Vagina (tissue), 2 donors: ENCODE measurements at places on chromosomes 3 and 15. TPM values are rescaled to one million over a fixed set of nuclear protein-coding genes. Genes with fewer than 3 reads are reported as not detected.
A peak's percentile ranks its signal among the peaks of the same experiment; 100 is the strongest.

DNA sequence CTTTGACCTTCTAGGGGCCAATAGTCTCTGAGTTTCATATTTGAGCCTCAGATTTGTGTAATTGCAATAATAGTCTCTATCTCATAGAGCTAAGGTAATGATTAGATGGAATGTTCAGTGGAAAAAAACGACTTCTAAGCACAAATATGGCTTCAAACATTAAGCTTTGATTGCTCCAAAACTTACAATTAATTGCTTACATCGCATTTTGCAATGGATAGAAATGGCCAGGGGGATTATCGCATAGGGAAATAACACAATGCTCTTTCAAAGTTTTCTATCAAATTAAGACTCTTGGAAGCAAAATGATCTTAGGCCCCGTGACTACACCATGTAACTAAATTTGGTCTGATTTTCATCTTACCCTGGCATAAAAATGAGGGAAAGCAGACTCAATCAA lies 888.6 kb downstream of the AGBL1 start:
- DNase-seq, result no peak

LRRC15 gene
- total RNA-seq, result not detected

FOXB1 gene
- total RNA-seq, result not detected

- DNase-seq, result no peak
Measured at GRCh38 chr3:113501597-113501996, 13.4 kb downstream of the SPICE1 start.

- no peak for DNase-seq
Measured at GRCh38 chr3:147428326-147428725, 19.2 kb downstream of the ZIC1 start.

DNA sequence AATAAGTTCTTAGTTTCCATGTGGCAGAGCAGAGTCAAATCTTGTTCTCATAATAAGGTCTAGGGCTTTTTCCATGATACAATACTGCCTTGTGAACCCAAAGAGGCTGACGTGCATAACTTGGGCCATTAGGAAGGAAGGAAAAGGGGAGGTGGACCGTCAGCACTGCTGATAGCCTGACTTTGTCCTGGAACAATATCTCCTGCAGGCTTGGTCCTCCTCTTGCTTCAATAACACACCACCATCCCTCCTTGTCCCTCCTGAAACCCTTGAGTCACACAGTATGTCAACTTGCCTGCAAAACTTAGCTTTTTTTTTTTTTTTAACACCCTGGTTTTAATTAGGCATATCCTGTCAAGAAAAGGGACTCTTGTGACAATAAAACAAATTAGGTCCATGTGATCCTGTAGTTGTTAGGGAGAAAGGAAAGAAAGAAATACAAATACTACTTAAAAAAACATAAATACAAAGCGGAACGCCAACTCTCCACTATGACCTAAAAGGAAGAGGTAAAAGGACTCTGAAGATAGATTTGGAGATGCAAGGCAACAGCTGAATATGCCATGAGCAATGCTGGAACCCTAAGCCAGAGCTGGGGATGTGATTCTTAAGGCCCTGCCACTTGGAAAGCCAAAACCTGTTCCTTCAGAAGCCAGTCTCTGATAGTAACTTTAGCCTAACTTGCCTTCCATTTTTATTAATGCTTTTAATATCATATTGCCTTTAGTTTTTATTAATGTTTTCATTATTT lies 67.0 kb downstream of the WWTR1 start:
- DNase-seq, result no peak

DNA sequence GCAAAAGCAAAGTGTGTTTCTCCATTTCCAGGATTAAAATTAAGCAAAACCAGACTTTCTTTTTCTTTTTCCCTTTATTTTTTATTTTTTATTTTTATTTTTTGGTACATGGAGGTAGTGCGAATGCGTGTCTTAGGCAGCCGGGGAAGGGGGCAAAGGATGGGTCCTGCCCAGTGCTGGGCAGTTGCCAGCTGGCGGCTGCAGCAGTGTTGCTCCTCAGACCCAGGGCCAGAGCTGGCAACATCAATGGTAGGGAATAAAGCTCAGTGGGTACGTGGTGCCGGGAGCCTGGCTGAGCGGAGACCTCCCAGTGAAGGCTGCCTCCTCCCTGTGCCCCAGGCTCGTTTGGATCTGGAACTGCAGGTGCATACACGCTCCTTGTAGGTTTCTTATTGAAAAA lies 46.3 kb downstream of the POLR2M start:
- no peak for DNase-seq

TERC gene
- total RNA-seq, result 204 TPM

MORC1 gene
- not detected for total RNA-seq

DNA sequence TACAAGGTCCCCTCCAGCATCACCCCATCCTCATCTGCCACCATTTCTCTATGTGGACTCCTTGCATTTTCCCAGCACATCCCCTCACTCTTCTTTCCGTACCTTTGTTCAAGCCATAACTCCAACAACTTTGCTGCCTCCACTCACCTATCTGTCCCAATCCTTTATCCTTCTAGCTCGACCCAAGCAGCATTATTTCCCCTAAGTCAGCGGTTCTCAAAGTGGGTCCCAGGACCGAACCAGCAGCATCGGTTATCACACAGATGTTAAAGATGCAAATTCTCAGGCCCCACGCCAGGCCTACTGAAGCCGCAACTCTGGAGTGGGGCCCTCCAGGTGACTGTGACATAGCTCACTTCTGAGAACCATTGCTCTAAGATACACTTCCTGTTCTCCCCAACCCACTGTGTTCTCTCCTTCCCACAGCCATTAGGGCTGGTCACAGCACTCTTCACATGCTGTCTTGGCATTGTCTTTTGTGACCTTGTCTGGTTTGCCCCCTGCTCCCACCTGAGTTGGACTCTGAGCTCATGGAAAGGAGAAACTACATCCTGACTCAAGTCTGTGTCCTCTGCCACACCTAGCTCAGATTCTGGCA lies 56.2 kb downstream of the AAGAB start:
- DNase-seq, result no peak

SOX14 gene
- total RNA-seq, result not detected

GRCh38 chr3:120460862-120461261 lies 10.1 kb upstream of the FSTL1 start:
- peak; percentile 65 for DNase-seq

GRCh38 chr3:104132566-104133403 lies 1233.9 kb upstream of the ALCAM start:
- no peak for DNase-seq

DNA sequence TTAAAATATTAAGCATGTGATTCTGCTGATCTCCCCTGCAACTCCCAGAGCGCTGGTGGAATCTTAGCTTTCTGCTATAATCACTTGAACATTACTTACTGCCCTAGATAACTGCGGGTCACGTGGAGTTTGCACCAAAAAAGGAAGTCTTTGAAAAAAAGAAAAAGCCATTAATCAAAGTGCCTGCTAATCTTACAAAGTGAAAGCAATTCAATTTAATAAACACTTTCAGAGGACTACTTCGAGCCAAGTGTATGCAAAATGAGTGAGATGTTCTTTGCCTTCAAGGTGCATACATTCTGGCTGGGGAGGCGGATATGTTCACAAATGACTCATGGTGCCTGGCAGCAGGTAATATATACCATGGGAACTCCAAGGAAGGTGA lies 109.9 kb upstream of the GAP43 start:
- DNase-seq, result no peak

DNA sequence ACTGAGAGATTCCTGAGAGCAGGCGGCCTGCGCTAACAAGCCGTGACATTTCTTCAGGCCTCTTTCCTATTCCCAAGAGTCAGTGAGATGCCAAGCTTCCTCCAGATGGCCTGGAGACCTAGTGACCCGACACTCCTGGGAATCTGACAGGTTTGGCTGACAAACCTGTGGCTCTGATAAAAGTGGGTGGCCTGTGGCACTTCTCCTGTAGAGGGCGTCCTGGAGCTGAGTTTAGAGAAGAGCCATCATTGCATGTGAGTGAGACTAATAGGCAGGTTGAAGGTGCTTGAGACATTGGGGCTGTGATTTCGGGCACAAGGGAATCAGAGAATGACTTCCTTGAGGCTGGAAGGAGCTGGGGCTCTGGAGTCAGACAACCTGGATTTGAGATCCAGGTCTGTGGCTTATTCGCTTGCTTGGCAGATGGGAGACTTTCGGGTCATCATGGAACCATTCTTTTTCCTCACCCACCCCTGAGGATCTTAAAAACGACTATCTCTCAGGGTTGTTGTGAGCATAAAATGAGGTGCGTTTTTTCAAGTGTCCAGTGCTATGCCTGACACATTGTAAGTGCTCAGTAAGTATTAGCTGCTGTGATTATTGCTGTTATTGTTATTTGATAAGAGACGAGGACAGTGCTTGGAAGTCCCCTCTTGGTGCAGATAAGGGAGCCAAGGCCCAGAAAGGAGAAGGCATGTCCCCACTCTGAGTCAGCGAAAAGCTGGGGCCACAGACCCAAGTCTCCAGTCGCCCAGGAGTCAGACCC lies 77.2 kb downstream of the SCN10A start:
- DNase-seq, result no peak

DNA sequence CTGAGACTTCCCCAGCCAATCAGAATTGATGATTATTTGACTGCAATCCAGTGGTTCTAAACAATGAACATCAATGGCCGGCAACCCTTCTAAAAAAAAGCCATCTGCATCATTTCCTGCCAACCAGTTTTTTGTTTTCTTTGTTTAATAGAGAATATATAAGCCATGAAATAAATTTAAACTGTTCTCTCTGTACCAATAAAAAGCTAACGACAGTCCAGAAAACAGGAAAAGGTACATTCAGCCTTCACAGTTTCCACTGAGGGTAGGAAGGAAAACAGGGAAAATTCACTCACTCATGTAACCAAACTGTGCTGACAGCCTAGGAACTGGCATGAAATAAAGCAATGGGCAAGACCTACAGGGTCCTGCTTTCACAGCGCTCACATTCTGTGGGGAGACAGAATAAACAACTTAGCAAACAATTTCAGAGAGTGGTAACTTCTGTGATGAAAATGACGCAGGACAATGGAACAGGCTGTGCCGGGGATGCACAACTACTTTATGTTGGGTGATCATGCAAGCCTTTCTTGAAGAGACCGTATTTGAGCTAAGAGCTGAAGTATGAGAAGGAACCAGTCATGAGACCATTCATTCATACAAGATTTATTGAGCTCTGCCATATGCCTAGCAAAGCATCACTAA lies 630.1 kb downstream of the MAGI1 start:
- DNase-seq, result no peak

GRCh38 chr3:43627360-43627759 lies 5.5 kb upstream of the ANO10 start:
- DNase-seq, result no peak

GRCh38 chr3:81435050-81435449 lies 326.4 kb downstream of the GBE1 start:
- DNase-seq, result no peak
